ENCODE measurements at places on chromosomes 6 and 20. TPM values are rescaled to one million over a fixed set of nuclear protein-coding genes. Genes with fewer than 3 reads are reported as not detected.
A peak's percentile ranks its signal among the peaks of the same experiment; 100 is the strongest.

GRCh38 chr6:108944071-108944470, 95.8 kb downstream of the ARMC2 start:
- DNase-seq: no peak

GRCh38 chr6:46410334-46410953, 80.8 kb downstream of the RCAN2 start:
- DNase-seq: peak; percentile 26

DNA sequence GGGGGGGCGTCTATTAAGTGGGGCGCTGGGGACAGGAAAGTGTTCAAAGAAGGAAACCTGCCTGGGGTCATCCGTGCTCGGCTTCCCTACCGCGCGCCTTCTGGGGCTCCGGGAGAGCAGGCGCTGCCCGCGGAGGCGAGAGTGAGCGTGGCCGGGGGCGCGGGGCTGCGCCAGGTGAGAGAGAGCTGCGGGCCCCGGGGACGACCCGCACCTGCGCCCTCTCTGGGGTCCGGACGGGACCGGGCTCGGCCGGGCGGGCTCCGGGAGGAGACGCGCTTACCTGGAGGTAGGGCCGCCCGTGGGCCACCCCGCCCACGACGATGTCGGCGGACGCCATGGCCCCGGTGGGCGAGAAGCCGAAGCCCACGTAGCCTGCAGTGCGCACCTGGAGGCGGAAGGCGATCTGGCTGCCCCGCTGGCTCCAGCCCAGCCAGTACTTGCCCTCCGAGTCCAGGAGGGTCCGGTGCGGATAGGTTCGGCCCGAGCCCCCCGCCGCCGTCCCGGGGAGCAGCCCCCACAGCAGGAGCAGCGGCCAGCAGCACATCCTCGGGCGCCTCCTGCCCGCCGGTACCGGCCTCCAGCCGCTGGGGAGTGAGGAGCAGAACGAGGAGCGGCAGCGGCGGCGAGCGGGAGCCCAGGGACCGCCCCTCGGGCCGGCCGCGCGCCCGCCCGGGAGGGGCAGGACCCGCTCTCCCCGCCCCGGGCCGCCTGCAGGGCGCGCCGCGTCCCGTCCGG, at the start of gene MOXD1:
Gene MOXD1, minus strand, starts transcription at position 593 of the 735 bp plus-strand sequence. Its CDS starts 49 bp downstream, at position 544.
- DNase-seq: no peak

DNA sequence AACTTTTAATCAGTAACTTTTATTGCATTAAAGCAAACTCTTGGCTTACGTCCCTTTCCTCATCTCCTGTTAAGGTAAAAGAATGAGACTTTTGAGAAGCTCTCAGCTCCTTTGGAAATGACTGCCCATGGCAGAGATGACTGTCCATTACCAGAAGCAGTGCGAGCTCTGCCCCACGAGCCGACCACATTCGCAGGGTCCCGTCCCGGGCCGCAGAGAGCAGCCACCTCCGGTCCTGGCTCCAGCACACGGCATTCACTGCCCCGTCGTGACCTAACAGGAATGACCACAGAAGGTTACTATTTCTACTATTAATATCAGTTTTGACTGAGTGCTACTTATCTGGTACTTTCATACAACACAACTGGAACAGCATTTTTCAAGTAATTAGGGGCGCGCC, 63.4 kb downstream of the WDR27 start:
- no peak for DNase-seq

DNA sequence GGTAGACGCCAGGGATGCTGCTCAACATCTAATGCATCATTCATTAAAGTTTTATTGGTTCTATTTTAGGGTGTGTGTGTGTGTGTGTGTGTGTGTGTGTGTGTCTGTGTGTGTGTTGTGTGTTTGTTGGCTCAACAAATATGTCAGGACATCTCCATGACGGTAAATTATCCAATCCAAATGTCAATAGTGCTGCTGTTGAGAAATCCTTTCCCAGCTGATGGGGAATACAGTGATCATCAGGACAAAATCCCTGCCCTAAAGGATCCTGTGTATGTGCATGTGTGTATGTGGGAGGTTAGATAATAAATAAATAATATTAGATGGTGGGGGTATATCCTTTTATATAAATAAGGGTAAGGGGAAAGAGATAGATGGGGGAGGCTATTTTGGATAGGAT, 59.6 kb downstream of the RNF144B start:
- DNase-seq: no peak

DNA sequence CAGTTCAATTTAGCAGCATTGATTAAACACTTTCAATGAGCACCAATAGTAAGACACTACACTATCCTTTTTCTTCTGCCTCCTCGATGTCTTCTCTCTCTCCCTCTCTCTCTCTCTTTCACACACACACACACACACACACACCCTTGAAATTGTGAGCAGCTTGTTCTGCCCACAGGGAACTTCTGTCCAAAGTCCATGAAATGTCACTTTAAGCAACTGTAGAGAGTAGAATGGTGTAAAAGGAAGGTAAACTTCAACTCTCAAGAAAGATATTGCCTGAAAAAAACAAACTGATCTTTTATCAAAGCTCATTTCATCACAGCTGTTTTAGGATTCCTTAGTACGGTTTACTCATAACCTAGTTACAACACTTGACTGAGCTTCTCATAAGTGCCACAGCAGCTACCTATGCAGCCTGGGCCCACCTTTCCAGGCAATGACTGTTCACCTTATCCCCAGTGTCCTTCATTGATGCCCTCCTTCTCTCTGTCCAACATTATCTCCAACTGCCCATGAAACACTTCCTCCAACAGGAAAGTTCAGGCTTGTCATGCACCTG, 107.0 kb downstream of the TNFRSF21 start:
- no peak for DNase-seq

Gene NRM
- 40.5 TPM for total RNA-seq

Gene C20orf144
- total RNA-seq: 0.33 TPM
